Bone marrow (tissue), 2 donors: ENCODE measurements at places on chromosomes 2 and 18.

DNA sequence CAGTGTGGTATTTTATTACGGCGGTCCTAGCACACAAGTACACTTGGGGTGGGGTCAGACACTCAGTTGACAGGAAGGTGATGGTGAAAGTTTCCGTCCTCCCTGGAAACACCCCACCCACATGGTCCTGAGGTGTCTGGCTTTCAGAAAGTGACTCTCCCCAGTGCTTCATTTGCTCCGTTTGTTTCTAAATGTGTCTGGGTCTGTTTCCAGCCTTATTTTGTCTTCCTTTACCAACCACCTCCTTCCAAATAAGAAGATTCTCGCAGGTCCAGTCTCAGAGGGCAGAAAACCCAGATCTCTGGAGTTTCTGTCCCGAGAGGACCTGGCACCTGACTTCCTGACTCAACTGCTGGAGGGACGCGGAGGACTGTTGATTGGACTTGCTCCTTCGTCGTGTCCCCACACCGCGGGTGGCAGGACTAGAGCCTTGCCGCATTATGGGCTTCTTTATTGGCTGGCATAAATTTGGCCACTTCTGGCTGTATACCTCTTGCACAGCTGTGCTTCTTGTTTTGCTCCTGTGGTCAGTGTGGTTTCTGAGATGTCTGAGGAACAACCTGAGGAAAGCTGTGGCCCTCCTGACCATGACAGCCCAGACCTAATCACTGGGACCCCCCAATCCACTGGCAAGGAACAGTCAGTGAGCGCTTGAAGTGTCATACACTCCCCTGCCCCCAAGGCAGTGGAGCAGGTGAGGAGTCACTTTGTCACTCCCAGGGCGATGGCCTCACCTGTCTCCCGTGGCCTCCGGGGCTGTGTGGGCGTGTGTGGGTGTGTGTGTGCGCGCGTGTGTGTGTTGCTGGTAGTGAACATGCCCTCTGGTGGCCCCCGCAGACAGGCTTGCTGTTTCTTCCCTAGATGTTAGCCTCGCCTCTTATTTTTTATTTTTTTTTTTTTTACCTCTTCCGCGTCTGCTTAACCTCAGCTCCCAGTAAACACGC is 45.6 kb downstream of the MEX3C start:
- no peak for DNase-seq

GRCh38 chr18:29164993-29165599 is 988.2 kb upstream of the CDH2 start:
- no peak for DNase-seq

- no peak for DNase-seq
Measured at GRCh38 chr18:34702814-34703213, 7.3 kb upstream of the DTNA start.

DNA sequence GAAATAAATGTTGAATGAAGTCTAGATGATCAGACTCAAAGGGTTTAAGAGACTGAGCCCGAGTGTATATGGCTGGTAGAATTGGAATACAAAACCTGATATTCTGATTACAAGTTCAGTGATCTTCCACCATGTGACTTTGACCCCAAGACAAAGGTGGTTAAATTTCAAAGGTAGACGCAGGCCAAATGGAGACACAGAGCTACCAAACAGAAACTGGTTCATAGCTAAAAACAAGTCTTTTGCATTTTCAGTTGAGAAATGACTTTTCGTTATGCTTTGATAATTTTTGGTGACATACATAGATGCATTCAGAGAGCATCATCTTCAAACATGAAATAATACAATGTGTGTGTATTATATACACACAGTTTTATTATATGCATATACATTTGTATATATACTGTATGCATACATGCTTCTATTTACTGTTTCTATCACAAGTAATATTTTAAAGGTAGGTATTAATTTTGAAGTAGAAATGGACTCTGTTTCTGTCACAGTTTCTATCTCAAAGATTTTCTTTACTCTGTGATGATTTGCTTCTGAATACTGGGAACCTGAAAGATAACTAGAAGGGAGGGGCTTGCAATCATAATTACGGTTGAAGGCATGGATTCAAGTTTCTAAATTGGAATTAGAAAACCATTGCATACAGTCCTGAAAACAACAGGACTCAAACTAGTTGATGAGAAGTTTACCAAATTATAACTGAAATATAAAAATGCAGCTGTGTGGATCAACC is 142.3 kb downstream of the ABCA12 start:
- DNase-seq: no peak

GRCh38 chr2:239913636-239914417 is 111.3 kb downstream of the NDUFA10 start:
- no peak for DNase-seq

DNA sequence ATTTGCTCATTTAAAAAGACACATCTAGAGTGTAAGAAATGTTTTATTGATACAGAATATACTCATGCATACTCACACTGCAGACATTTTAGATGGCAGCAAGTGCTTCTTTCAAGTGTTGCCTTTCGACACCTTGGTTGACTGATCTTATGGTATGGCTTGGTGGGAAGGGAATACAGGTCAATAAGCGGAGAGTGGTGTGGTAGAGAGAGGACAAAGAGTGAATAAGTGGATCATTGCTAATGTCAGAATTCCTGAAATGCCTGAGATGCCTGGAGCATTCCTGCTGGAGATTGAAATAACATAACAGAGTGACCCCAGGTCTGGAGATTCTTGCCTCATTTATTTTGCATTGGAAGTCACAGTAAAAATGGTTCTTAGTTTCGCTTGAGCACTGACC is 76.7 kb downstream of the RND3 start:
- no peak for DNase-seq

DNA sequence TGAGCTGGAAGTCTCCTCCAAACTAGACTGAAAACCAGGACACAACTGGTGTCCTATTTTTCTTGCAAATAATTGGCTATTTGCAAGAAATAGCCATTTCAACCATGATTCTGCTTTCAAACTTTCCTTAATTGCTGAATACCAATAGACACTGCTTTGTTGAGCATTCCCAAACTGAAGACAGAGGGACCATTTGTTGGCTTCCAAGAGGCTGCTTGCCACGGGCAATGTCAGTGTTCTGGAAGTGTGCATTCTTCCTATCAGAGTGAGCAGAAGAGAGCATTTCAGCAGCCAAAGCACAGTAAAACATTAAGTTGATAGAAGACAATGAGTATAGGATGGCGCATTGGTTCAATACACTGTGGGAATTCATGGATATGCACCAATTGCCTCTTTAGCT is 360.5 kb upstream of the RGPD4 start:
- no peak for DNase-seq

DNA sequence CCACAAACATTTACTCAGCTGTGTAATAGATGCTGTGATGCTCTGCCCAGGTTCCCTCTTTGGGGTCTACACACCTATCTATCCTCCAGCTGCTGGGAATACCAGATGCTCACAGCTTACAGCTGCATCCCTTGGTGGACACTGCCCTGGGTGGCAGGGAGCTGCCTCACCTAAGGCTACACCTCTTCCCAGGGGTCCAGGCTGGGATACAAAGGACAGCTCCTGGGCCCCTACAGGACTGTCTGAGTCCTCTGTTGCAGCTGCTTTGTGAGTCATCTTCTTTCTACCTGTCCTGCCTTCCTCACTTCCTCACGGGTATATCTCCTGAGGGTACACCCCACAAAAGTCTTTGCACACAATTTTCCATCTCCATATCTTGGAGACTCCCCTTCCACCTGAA is 27.6 kb downstream of the THNSL2 start:
- no peak for DNase-seq

DNA sequence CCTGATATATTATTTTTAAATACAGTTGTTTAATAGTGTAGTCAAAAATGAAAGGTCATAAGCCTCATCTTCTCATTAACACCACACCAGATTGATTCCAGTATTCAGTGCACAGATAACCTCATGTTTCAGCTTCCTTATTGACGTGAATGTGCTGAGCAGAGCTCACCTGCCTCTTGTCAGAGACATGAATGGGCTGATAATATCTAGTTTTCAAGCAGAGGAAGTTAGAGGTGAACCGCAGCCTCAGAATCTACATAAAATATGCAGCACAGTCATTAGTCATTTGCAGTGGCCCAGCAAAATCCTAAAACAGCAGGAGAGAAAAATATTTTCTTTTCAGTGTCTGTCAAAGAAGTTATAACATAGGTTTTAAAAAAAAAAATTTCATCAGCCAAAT is 216.2 kb downstream of the GBX2 start:
- DNase-seq: no peak

DNA sequence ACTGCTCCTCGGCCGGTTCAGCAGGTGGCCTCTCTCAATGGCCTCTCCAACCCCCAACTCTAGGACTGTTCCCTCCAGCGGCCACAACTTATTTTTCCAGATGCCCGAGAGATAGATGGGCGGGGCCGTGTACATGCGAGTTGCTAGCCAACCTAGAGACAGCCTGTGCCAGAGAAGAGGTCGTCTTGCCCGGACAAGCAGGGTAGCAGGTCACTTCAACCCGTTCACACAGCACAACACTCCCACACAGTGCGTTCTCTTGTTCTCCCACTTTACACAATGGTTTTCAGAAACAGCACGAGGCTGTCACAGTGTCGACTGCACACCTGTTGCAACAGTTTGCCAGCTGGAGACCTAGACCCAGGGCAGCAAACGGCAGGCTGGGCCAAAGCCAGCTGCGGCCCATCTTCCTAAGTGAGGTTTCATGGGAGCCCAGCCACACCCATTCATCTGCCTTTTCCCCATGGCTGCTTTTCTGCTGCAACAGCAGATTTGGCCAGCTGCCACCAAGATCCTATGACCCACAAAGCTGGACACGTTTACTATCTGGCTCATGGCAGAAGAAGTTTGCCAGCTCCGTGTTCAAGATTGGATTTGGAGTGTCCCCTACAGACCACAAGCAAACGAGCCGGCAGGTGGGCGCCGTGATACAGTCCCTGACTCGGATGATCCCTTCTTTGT is 7.3 kb upstream of the PRLH start:
- DNase-seq: no peak

DNA sequence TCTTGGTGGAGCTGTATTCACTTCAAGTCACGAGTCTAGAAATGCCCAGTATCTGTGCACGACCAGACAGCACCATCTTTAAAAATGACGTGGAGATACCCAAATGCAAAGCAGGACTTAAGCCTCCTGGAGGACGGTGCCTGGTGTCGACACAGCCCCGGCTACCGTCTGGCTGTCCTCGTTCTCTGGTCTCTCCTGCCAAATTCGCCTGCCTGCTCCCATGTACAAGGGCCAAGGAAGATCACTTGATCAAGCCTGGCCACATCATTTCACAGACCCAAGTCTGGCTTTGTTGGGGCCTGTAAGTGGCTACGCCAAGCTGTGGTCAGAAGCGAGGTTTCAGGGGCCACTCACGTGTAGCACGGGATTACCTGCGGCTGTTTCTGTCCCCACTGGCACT is 9.4 kb downstream of the ODC1 start:
- DNase-seq: no peak

GRCh38 chr2:65727816-65728215 is 295.4 kb upstream of the SPRED2 start:
- DNase-seq: no peak

GRCh38 chr2:161943011-161943410 is 131.0 kb downstream of the DPP4 start:
- DNase-seq: no peak

- peak; percentile 43 for DNase-seq
Measured at GRCh38 chr18:79396431-79397246, 909 bp downstream of the NFATC1 start.

- no peak for DNase-seq
Measured at GRCh38 chr2:57434972-57435371, 611.6 kb upstream of the VRK2 start.

DNA sequence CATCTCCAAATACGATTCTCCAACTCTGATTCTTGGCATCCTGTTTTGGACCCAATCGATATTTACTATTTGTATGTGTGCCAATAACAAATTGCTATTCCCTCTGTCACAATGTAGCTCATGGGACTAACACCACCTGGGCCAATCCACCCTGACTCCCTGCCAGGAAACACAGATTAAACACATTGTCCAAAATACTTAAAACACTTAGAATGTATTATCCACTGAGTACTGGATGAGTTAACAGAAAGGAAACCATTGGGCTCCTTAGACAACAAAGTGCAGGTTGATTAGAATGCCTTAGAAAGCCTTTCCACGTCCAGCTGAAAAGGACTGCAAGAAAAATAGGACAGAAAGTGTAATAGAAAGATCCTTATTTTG is 79.4 kb upstream of the ARHGAP28 start:
- DNase-seq: no peak

GRCh38 chr2:43226955-43227829 is 786 bp upstream of the ZFP36L2 start:
- DNase-seq: peak; percentile 61

GRCh38 chr2:201118961-201119854 is 3.2 kb downstream of the CFLAR start:
- no peak for DNase-seq

DNA sequence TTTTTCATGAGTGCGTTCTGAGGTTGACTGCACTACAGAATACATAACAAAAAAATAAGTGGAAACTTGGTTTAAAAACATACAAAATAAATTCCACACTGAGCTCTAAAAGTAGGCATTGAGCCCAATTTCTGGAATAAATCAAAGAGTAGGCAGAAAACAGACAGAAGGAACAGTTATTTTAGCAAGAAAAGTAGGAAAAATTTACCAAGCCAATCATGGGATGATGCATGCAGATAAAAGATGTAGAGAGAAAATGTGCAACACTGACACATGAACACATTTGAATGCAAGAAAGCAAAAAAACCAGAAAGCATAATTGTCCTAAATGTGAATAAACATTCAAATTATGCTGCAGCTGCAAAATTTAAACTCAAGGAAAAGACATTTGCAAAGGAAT is 308.3 kb downstream of the DLGAP1 start:
- no peak for DNase-seq

DNA sequence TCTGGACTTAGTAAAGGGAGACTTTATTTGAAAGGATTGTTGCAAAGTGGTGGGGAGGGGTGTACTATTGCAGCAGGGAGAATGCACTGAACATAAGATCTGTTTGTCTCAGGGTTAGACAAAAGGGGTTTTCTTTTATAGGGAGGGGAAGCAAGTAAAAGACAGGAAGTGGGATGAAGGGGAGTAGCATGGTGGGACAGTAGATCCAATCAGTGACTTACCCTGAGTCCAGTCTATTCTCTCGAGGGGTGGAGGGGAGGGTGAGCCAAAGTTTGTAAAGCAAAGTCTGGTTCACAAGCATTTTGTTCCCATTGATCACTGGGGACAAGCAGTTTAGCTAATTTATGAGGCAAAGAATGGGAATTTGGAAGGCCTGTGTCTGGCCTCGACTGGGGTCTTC is 35.0 kb upstream of the CYP27C1 start:
- no peak for DNase-seq

GRCh38 chr18:52933356-52933755 is 593.4 kb downstream of the DCC start:
- DNase-seq: no peak

- no peak for DNase-seq
Measured at GRCh38 chr2:18910843-18911242, 321.5 kb upstream of the NT5C1B start.
